ENCODE measurements at places on chromosomes 12 and 14.

- DNase-seq: no peak
These were observed 22.7 kb downstream of the SMCO2 start for GRCh38 chr12:27469176-27469736.

DNA sequence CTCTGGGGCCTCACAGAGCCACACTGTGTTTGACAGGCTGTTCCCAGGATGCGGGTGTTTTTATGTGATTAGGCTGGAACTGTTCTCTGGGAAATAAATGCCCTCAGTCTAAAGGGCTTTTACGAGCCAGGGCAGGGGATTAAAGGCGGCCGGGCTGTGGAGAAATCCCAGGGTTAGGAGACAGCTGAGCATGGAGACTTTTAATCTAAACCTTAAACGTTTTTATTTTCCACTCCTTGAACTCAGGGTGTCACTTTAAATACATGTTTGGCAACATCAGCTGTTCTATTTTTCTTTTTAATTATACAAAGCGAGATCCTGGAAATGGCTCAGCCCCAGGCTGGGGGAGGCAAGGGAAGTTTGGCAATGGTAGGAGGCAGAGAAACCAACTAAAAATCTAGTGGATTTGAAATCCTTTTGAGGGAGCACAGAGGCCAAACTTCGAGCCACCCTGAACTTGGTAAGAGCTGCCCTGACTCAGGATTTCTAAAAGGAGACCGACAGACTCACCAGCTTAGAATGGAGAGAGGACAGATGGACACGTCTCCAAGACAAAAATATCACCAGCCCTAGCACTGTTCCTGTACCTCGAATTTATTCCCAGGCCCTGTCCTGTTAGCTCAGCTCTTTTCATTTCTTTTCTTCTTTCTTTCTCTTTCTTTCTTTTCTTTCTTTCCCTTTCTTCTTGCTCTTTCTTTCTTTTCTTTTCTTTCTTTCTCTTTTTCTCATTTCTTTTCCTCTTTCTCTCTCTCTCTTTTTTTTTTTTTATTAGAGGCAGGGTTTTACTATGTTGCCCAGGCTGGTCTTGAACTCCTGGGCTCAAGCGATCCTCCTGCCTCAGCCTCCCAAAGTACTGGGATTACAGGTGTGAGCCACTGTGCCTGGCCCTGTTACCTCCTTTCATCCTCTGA lies 15.8 kb upstream of the ORAI1 start:
- DNase-seq: no peak

- no peak for DNase-seq
These were observed 186.2 kb downstream of the SYNE2 start for GRCh38 chr14:64038841-64039542.

DNA sequence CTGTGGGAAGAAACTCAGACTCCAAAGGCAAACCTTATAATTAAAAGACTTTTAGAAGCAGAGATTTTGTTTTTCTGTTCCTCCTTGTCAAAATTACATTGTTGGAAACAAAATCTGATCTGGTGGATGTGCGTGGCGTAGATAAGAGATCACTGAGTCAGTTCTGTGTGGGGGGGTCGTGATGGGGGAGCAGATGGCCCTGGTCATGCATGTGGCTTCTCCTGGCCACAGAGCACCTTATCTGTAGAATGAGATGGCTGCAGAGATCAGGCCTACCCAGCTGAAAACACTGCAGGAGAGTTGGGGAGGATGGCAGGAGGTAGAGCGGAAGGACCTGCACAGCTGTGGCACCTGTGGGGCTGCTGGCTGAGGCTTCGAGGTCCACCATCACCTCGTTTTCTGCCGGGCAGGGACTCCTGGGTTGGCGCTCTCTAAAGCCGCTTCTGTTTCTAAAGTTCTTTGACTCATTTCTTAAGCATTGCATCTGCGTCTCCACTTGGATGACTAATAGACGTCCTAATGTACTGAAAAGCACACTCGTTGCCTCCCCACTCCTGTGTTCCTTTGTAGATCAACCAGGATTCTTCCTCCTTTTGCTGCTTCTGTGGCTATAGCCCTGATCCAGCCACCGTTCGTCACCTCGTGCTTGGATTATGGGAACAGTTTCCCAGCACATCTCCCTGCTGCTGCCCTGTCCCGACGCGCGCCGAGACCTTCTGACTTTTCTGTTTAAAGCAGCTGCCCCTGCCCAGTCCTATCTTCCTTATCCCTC lies 93.4 kb downstream of the TSPAN9 start:
- no peak for DNase-seq

- no peak for DNase-seq
These were observed 1.6 kb downstream of the FAM234B start for GRCh38 chr12:13045816-13046215.

- no peak for DNase-seq
These were observed 57.8 kb downstream of the CIT start for GRCh38 chr12:119819322-119819721.

GRCh38 chr14:58353516-58354299 lies 42.0 kb upstream of the TOMM20L start:
- DNase-seq: no peak

DNA sequence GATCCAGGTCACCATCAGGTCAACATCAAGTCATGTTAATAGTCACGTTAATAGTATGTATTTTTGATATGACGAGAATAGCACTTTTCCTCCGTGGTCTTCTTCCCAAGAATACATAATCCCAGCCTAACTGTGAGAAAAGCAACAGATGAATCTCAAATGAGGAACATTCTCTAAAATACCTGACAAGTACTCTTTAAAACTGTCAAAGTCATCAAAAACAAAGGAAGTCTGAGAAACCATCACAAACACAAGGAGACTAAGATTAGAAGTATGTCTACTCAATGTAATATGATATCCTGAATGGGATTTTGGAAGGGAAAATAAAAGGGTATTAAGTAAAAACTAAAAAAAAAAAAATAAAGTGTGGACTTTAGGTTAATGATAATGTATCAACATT lies 36.8 kb upstream of the GLIPR1 start:
- DNase-seq: no peak

- no peak for DNase-seq
These were observed 73.8 kb upstream of the PTPRR start for GRCh38 chr12:70994217-70994788.

DNA sequence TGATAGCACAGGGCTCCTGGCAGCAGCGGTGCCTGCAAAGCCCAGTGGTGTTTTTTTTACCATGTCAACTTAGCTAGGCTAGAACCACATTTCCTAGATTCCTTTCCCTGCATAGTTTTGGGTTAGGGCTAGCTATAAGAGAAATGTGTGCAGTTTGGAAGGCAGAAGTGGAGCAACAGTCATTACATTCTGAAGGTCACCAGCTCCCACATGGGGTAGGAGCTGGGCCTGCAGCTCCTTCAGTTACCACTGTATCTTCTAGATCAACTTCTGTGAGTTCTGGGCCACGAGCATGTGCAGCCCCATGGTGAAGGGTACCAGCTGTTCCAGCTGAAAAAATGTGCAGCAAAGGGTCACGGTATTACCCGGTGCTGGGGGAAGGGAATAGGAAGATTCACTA lies 2.3 kb upstream of the SLC25A3 start:
- DNase-seq: no peak

DNA sequence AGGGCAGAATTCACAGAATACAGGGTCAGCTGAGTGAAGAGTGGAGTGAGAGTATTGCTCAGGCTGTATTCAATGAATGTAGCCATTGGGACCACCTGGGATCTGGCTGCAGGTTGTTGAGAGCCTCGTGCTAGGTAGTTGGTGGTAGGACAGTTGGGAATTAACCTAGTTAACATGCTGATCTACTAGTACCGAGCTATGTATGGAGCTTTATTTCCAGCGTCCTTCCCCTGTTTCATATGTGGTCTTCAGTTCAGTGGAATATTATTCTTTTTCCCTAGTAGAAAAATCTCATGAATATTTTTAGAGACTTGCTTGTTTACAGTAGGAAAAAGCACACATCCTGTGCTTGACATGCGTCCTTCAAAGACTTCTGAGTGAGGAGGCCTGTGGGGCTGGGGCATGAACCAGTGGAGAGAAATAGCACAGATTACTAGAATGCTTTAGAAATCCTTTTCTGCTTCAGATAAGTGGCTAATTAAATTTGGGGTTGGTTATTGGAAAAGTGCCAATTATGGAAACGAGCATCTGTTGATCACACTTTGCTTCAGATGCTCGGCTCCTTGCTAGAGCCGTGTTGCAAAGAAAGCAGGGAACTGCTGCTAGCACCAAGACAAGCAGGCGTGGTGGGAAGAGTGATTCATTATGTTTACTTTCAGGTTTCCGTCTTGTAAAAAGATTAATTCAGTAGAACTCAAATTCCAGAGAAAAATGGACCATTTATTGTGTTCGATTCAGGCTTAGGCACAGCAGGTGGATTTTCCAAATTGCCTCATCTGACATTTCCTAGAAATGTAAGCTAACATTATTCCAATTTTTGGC lies 53.6 kb downstream of the ARF6 start:
- DNase-seq: no peak
